ENCODE measurements at places on chromosomes 5 and 9.
A peak's percentile ranks its signal among the peaks of the same experiment; 100 is the strongest.

- DNase-seq = no peak
Observed at GRCh38 chr5:2759091-2759490, 7.6 kb upstream of the IRX2 start.

DNA sequence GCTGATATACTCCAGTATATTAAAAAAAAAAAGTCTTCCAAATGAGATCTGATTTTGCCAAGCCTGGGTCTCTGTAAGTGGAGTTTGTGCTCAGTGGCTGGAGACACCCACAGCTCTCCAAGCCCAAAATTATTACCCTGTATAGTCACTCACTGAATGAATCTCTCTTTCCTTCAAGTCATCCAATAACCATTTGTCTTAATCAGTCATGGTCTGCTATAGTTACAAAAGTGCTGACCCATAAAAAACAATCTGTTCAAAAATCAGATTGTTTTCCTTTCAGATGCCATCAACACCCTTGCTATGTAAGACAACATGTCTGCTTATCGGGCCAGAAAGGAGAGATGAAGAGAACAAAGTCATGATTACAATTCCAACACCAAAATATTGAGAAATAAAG lies 159.4 kb upstream of the FST start:
- no peak for DNase-seq

DNA sequence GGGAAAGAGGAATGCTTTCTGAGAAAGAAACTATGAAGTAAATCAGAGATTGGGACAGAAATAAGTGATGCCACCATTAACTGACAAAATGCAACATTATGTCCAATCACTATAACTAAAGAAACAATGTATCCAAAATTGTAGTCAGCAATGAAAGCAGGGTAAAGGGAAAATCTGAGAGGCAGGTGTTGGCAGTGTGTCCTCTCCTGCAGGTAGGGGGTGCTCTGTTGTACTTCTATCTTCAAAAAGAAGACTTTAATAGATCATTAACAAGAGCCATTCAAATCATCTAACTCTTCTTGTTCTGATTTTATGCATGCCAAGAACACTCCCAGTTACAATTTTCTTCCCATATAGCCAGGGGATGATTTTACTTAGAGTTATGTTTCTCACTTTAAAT lies 1275.7 kb downstream of the PTPRD start:
- DNase-seq = no peak

DNA sequence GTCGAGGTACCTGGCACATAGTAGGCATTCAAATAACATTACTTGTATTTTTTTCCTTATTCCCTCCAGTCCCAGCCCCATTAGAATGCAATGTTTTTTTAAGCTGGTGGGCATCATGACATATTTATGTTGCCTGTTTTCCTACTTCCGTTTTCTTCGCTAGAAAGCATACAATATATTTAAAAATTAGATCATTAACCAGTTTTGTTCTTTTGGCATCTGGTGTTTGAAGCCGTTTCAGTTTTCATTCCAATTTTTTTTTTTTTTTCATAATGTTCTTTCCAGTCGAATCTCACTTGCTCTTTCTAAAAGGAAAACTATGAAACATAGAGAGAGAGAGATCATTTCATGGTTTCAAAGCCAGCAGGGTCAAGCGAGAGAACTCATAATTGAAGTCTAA lies 228.3 kb upstream of the C9orf72 start:
- DNase-seq = no peak

GRCh38 chr9:38036359-38037084 lies 32.5 kb downstream of the SHB start:
- DNase-seq = no peak

DNA sequence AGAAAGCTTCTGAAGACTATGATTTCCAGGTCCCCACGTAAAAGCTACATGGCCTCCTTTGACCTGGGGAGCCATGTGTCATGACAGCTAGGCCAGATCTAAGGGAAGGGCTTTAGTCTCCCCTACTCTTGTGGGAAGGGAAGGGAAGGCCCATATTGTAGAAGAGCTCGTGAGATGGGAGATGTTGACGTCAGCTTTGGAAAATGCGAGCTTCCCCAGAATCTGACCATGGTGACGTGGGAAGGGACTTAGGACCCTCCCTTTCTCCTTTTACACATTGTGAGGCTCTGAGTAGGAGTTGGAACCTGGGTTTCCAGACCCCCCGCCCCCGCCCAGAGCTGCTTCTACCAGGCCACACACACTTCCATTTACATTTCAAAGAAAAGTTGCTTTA lies 165.5 kb downstream of the SYK start:
- DNase-seq = no peak

DNA sequence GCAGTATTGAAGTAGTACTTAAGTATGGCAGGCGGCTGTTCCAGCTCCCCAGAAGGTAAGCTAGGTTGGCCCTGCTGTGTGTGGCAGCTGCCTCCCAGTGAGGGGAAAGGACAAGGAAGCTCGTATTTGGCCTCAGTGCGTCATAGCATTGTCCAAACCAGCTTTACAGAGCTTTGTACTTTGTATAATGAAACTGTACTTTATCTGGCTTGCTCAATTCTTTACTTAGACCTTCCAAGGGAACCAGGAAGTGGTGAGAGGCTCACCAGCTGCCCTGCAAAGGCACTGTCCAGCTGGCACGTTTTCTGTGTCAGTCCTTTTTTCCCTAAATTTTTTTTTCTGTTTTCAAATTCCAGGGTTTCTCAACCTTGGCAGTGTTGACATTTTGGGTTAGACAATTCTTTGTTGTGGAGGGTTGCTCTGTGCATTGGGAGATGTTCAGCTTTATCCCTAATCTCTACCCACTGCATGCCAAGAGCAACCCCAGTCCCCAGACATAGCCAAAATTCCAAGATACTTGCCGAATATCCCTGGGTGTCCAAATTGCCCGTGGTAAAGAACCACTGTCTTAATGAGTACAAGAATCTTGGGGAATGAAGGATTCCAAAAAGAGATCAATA lies 474.5 kb downstream of the LRRC70 start:
- no peak for DNase-seq

DNA sequence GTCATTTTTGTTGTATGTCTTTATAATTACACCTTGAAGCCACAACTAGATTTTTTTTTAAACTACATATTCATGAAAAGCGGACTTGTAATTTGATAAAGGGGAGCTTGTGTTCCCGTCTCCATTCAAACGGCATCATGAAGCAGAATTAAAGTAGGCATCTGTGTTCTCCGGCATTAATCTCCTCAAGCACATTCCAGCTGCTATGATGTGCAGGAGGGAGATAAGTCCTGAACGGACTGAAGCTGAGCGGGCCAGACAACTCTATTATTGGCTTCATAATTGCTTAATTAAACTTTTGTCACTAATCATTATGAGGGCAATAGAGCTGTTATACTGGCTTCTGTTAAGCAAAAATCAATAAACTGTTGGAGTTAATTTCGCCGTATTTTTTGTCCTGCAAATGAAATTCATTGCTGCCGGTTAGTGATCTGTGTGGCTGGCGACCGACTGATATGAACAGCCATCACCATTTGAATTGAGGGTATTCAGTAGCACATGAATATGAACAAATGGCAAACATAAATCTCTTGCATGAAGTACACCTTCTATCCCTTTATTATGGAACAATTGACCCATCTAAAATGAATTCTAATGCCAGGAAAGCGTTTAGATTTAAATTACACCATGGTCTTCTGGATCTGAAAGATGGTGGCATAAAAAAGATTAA lies 408.8 kb upstream of the IRX1 start:
- DNase-seq = no peak

DNA sequence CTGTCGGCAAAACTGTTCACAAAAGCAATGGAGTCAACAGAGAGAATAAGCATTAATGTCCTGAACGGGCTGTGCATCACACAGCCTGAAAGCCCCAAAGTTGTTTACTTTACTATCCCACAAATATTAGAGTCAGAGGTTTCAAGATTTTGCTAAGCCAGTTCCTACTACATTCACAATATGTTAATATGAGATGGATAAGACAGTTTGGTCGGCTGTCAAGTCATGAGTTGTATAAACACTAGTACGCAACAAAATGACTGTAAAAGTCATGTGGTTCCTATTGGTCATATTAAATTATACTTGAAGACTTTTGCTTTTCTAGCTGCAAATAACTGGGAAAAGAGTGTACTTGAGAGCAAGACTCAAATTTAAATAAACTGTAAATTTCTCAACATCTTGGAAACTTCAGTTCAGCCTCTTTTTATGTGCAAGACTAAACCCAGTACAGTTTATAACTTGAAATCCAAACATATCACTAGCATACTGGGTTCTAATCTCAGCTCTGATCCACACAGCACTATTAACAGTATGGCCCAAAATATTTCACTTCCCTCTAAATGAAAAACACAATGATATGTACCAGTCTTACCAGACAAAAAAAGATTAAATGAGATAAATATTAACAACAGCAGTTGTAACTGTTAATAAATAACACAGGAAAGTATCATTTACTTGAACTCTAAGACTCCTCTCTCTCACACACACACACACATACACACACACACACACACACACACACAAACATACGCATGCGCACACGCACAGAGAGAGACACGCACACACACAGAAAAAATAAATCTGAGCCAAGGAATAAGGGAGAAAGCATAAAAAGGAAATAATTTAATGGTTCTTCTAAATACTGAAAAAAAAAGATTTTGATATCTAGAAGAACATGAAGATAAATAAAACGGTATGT lies 33.1 kb downstream of the FANCC start:
- peak; percentile 37 for DNase-seq

DNA sequence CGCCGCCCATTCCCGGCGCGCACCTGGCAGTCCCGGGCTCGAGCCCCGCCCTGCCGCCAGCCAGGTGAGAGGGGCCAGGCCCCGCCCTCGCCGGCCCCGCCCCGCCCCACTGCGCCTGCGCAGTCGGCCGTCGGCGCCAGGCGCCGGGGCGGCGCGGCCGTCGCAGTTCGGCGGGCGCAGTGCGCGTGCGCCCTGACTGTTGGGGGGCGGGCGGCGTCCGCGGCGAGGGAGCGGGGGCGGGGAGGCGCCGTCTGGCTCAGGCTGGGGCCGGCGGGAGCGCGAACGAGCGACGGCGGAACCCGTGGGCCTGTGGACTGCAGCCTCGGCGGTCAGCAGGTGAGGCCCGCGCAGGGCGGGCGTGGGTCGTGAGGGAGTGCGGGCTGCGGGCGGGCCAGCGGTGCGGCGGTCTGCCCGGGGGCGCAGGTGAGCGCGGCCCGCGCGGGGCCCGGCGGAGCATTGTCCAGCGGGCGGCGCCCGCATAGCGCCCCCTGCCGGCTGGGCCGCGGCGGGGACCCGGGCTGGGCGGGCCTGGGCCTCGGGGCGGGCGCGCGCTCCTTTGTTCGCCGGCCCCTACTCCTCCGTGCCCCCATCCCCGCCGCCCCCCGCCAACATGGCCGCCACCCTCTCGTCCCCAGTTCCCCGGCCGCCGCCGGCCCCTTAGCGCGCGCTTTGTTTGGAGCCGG lies at the start of gene SPIN1:
Gene SPIN1 (plus strand): TSS at position 242 of the 683 bp plus-strand sequence. CDS start 38,096 bp downstream, outside the sequence.
- DNase-seq = peak; percentile 46

DNA sequence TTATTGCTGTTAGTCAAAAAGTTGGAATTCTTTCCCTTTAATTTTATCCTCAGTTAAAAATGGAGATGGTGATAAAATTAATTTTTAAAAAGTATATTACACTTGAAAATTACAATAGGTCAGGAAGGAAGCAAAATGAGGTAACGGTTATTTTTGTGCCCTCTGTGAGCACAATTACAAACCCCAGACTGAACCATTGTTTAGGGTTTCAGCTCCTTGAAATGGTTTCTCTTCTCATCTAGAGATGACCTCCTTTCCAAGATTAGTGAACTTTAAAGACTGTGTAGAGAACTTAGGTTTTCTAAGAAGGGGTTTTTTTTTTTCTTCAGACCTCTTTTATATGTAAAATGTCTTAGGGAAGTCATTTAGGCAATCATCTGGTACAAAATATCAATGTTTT lies 126.2 kb upstream of the CHD1 start:
- no peak for DNase-seq

DNA sequence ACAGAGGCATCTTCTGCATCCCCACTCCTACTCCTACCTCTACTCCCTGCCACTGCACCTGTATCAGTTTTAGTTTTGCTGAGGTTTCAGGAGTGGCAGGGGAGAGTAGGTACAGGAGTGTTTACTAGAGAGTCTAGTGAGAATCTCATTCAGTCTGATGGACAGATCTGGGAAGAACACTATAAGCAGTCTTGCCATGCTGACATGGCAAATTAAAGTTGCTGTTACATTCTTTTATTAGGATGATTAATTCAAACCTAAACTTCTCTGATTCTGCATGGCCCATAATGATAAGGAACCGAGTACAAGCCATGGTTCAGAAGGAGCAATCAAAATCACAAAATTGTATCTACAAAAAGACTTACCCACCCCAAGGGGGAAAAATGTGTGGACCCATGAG lies 7.4 kb downstream of the ARSK start:
- DNase-seq = no peak

DNA sequence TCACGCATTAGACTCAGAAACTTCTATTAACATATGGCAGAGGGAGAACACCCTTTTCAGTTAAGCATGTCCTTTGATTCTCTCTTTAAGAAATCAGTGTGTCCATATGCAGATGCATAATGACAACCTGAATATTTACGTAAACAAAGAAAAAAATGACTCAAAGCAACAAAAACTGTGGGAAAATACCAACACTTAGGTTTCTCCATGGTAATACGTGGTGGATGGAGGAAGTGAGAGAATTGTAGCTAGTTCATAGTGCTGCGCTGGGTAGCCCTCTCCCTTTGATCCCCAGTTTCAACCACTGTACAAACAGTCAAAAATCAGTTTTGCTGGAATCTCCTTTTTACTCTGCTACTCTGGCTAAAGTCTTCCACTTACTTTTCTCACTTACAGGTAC lies 2.0 kb upstream of the MAP3K1 start:
- no peak for DNase-seq

- no peak for DNase-seq
Observed at GRCh38 chr5:7881816-7882215, 12.9 kb downstream of the MTRR start.

GRCh38 chr9:573691-574410 lies 267.6 kb upstream of the DMRT1 start:
- DNase-seq = no peak

DNA sequence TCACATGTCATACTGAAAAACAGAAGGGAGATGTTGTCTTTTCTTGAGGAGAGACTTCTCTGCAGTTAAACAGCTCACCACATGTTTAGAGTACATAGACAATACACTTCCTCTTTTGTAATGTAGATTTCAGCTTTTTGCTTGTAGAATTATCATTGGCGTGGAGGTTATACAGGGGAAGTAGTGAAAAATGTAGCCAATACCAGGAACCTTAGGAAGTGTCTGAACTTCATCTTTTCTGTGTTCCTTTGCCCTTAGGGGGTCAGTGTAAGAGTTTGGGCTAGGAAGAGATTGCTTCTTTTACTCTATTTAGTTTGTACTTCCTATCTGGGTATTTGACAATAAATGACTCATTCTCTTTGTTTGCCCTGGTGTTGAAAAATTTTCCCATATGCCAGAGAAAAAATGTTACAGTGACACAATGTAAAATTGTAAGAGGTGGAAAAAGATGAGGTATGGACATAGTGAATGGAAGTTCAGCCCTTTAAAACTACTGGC lies 21.0 kb upstream of the CDKN2B start:
- no peak for DNase-seq

- no peak for DNase-seq
Observed at GRCh38 chr9:129221979-129222635, 44.0 kb upstream of the IER5L start.

GRCh38 chr9:36559036-36559695 lies 13.5 kb upstream of the MELK start:
- DNase-seq = no peak

Measured in urinary bladder (tissue), 4 donors.